ENCODE measurements at places on chromosomes 4 and X.

DNA sequence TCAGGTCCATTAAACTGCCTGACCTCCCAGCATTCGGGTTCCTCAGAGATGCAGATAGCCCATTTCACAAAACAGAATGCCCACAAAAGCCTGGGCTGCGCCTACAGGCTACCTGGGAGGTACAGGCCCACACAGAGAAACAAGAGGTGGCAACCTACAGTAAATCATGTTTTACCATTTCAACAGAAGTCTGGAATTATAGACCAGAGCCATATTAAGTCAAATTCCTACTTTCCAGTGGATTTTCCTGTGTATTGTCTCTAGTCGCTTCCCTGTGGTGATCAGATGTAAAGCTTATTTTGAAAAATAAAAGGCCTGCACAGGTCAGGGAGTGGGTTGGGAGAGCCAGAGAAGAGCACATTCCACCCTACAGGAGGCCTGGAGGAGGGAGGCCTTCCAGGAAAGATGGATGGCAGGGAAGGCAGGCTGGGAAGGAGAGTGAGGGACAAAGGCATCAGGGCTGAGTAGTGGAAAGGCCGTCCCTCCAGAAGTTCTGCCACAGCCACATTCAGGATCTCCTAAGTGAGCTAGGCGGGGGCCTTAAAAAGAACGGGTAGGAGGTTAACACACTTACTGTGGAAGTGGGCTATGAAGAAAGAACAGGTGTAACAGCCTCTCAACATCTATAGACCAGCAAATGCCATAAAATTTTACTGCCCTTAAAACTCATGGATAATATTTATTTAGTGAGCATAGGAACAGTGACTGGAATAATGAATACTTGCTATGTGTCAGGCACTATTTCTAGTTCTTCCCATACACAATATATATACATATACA, 19.0 kb upstream of the USO1 start:
- no peak for DNase-seq

DNA sequence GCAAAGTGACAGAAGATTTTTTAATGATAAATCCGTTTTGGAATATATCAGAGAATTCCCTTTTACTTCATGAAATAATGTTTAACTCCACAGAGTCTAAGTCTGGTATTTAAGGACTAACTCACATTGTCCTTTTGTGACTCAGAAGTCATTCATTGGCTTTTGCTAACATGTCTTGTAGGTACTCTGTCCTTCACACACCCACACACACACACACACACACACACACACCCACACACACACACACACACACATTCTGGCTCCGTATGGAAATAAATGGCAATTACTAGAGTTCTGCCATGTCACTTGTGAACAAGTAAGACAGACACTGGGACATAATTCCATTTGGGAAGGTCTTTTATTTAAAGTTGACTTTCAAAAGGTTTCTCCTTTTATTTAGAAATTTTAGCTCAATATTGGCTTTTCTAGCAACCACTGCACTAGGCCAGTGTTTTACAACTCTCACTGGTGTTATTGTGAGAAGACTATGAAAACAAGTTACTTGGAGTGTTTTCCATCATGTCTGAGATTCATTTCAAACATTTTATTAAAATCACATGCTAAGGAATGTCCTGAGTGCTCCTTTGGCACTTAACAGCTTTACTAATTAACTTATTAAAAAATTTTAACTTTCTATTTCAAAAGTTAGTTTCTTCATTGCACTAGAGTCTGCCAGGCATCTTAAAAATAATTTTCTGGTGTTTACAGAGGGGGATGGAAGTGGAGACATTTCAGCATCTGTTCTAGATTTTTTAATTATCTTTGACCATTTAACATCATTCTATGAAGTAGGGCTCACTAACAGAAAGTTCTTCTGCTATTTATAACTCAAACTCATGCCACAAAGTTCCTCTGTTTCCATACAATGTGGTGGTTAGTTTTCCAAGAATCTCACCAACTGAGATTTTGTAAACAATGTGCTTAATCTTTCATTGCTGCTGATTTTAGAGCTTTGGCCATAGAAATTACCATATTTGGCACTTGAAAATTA, 240.3 kb upstream of the GPC4 start:
- DNase-seq, result no peak

- DNase-seq, result no peak
Observed at GRCh38 chrX:65740909-65741308, 73.5 kb downstream of the MSN start.

GRCh38 chr4:173752610-173753230, 222.7 kb upstream of the HAND2 start:
- DNase-seq, result no peak

- no peak for DNase-seq
Observed at GRCh38 chr4:125397226-125397625, 82.5 kb downstream of the FAT4 start.

DNA sequence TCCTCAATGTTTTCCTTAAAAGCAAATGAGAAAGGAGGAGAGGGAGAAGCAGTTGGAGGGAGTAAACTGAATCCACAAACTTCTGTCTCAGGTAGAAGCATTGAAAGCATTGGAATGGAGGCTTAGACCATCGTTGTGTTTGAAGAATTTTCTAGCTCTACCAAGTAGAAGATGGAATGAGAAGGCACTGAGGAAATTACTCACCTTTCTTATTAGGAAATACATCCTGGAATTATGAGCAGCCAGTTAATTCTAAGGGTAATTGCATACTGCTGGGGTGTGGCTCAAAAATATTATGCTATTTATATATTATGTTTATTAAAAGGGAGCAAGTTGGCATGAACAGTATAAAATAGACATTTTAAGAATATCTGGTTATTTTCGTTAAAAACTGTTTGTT, 12.9 kb downstream of the PGM2 start:
- no peak for DNase-seq

GRCh38 chrX:37817579-37817978, 29.8 kb downstream of the DYNLT3 start:
- no peak for DNase-seq

GRCh38 chr4:164783976-164784375, 30.0 kb downstream of the SMIM31 start:
- no peak for DNase-seq

DNA sequence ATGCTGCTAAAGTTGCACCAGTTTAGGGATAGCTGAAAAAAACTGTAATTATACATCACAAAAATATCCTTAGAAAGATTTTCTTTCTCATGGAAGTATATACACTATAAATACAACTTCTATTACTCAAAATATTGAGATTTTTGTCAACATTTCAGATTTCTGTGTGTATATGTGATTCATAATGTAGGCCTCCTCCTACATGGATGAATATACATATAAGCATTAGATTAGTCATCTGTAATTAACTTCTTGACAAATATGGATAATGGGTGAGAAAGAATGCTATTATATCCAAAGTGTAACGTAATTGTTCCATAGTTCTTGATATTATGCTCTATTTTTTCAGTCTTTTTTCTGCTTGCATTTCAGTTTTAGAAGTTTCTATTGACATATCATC, 124.9 kb downstream of the CBLL2 start:
- DNase-seq, result no peak

- no peak for DNase-seq
Observed at GRCh38 chr4:38111717-38112116, 151.5 kb downstream of the PTTG2 start.

- DNase-seq, result no peak
Observed at GRCh38 chrX:119692191-119693039, 553 bp downstream of the SEPTIN6 start.

DNA sequence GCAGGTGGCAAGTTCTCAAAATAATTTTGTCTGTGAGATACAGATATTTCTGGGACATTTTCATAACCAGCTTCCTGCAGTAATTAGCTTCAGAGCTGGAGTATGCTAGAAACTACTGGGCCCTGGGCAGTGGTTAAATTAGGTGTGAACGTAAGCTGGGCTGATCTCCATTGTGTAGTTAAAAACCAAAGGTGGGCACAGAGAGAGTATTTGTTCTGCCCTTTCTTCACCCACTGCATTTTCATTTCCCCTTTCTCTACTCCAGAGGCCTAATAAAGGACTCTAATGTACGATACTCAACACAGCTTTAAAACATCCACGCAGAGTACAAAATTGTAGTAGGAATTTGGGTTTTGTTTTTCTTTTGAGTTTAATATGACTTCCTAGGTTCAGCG, 252.7 kb downstream of the SPRY1 start:
- no peak for DNase-seq

- DNase-seq, result no peak
Observed at GRCh38 chrX:136710325-136710951, 62.5 kb downstream of the CD40LG start.

- no peak for DNase-seq
Observed at GRCh38 chrX:35461164-35461563, 337.0 kb upstream of the MAGEB16 start.

DNA sequence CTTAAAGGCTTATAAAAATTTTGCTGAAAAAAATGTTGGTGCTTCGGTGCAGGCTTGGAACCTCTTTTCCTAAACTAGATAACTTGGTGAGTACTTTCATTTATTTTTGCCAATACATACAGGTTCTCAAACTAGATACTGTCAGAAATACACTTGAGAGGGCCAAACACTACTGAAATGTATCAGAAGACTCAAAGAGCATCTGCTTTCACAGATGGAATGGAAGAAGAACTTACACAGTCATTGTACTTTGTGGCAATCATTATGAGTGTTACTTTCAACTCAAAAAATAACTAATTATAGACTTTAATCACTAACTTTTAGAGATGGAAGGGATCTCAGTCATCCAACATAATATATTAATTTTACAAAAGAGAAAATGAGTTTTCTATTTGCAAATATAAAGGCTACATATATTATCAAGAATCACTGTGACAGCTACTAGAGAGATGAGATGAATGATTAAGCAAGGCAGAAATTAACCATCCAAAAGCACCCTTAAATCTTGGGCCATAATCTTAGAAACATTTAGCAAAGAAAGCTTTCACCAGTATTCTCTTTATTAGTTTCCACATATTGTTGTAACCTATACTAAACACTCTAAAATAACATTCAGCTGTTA, 1.0 kb downstream of the ENAM start:
- DNase-seq, result no peak

DNA sequence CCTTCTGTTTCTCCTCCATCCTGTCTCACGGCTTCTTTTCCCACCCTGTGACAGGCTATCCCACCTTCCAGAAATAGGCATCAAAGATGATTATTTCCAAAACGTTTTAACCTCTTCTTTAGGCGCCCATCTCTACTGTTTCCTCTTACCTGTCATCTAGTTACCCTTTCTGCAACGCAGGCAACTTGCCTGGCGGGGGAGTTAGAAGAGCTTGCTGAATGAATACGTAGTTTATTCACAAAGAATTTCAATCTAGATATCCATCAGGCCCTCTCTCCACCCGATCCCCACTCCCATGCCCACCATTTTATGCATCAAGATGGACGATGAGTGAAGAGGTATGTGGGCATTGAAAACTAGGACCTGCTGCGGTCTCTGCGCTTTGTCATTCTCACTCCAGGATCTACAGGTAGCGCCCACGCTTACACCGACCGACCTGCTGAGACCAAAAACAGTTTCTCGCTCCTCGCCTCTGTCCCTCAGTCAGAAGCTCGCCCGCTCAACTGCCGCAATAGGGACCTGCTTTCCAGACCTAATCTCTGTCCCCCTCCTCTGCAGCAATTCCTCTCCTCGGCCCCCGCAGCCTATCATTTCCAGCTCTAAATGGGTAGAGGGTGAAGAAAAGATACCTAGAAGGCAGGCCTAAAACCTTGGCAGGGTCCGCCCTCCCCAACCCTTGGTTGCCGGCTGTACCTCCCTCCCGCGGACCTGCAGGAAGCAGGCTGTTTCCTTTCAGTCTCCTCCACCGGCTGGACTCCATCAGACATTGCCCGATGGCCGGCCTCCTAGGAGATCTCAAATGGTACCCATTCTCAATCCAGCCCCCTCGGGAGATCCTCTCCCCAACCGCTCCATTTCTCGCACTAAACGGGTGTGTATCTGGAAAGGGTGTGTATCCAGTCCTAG, 624 bp downstream of the BEX5 start:
- DNase-seq, result no peak

DNA sequence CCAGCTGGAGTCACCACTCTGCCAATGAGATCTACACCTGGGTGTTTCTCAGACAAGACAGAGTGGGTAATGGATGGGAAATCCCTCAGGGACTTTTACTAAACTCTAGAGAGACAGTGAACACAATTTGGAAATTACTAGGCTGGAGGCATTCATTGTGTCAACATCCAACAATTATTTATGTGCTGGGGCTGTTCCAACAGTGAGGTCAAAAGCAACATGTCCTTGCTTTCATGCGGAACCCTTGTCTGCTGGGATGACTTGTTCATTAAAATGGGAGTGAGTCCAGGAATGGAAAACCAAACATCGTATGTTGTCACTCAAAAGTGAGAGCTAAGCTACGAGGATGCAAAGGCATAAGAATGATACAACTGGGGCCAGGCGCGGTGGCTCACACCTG, 54.0 kb downstream of the DRD5 start:
- DNase-seq, result no peak

- DNase-seq, result no peak
Observed at GRCh38 chr4:177371461-177371860, 61.8 kb downstream of the NEIL3 start.

DNA sequence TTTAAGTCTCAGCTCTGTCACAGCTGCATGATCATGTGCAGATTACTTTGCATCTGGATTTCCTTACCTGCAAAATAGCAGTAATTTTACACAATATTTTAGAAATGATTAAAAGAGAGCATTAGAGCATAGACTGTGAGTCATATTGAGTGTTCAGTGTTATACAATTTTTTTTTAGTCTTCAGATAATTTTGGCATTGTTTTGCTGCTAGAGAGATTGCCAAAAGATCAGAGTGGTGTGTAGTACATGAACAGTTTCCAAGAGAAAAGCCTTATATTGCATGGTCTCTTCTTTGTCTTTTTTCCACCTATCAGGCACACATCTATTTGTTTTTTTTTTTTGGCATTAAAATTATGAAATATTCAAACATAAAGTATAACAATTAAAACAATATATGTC, 209.6 kb upstream of the TLL1 start:
- no peak for DNase-seq

DNA sequence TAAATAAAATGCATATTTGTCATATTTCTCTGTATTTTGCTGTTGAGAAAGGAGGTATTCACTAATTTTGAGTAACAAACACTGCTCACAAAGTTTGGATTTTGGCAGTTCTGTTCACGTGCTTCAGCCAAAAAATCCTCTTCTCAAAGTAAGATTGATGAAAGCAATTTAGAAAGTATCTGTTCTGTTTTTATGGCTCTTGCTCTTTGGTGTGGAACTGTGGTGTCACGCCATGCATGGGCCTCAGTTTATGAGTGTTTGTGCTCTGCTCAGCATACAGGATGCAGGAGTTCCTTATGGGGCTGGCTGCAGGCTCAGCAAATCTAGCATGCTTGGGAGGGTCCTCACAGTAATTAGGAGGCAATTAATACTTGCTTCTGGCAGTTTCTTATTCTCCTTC, 3.3 kb downstream of the HTT start:
- DNase-seq, result no peak

GRCh38 chrX:2692221-2693112, 1.4 kb downstream of the CD99 start:
- no peak for DNase-seq

GRCh38 chrX:633985-634958, 3.7 kb downstream of the SHOX start:
- DNase-seq, result no peak

GRCh38 chrX:108270739-108271396, 167.4 kb downstream of the COL4A6 start:
- no peak for DNase-seq

- no peak for DNase-seq
Observed at GRCh38 chr4:78024576-78025091, 32.5 kb upstream of the FRAS1 start.

Data from smooth muscle cell of the brain vasculature (primary cell).